CD14-positive monocyte (primary cell): ENCODE measurements at places on chromosomes 1 and 21.

DNA sequence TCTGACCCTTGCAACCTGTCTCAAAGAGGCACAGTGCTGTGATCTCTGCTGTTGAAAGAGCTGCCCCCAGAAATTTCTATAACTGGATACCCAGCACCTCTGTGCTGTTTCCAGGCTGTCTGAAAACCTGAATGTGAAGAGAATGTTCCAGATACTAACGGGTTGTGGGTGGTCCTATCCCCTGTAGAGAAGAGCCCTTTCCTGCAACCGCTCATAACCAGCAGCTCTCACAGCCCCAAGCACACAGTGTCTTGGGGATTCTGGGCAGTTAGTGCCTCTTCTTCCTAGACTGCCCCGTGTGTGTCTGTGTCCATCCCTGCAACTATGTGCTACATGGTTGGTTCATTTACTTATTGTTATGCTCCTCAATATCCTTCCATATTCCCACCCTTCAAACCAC is 104.5 kb downstream of the SUSD4 start:
- no peak for DNase-seq

DNA sequence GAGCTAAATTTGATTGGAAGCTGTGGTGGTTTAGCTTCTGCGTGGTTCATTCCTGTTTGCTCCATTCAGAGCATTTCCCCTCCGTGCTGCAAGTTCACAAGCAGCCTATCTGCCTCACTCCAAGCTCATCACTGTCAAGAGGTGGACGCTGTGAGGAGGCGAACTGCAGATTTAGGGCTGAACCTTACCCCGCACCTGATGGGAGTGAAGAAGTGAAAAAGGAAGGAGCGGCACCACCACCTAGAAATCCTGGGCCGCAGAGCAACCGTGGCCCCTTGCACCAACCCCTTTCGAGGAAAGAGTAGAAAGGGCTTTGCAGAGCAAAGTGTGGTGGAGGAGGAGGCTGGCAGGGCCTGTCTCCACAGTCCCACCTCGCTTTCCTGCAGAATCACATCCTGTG is 117.4 kb downstream of the IER5 start:
- DNase-seq, result no peak

- no peak for DNase-seq
Observed at GRCh38 chr1:207948536-207949250, 37.8 kb upstream of the CD34 start.

DNA sequence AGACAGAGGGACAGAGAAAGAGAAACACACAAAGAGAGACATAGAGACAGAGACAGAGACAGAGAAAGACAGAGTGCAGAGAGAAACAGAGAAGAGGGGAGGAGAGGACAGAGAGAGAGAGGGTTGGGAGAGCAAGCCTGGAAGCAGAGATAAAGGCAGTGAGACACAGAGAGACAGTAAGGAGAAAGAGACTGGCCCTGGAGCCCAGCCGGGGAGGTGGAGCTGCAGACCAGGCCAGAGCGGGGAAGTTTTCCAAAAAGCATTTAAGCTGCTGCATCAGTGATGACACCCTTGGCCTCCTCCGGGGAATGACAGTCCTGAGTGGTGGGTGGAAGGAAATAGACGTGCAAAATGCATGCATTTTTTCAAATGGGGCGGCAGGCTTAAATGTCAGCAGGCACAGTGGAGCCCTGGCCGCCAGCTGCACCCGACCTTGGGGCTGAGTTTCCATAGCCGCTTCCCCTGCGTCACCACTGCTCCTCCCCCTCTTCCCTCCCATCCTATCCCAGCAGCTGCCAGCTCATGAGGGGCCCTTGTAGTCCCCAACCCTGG is 95.4 kb upstream of the KLHDC7A start:
- no peak for DNase-seq

GRCh38 chr1:112239683-112240330 is 156.2 kb upstream of the CTTNBP2NL start:
- DNase-seq, result no peak

- DNase-seq, result no peak
Observed at GRCh38 chr1:235625340-235625739, 24.2 kb downstream of the GNG4 start.

- no peak for DNase-seq
Observed at GRCh38 chr1:69409731-69410456, 157.8 kb upstream of the LRRC7 start.

DNA sequence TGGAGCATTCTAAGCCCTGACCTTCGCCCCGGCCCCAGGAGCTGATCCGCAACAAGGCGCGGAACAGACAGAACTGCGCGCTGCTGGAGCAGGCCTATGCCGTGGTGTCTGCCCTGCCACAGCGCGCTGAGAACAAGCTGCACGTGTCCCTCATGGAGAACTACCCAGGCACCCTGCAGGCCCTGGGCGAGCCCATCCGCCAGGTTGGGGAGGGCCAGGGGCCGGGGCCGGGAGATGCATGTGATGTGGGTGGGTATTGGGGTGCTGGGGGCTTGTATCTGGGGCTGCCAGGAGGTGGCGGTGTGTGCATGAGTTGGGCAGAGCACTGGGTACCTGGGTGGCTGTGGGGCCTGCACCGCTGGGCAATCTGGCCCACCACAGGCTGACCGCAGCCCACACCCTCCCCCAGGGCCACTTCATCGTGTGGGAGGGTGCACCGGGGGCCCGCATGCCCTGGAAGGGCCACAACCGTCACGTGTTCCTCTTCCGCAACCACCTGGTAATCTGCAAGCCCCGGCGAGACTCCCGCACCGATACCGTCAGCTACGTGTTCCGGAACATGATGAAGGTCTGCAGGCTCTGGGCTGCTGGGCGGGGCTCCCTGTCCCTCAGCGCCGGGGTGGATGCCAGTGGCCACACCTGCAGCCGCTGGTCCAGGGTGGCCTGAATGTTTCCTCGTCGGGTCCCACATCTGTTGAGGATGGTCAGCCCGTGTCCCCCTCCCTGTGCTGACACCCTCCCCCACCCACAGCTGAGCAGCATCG is 65.8 kb downstream of the TRIM11 start:
- DNase-seq, result no peak

DNA sequence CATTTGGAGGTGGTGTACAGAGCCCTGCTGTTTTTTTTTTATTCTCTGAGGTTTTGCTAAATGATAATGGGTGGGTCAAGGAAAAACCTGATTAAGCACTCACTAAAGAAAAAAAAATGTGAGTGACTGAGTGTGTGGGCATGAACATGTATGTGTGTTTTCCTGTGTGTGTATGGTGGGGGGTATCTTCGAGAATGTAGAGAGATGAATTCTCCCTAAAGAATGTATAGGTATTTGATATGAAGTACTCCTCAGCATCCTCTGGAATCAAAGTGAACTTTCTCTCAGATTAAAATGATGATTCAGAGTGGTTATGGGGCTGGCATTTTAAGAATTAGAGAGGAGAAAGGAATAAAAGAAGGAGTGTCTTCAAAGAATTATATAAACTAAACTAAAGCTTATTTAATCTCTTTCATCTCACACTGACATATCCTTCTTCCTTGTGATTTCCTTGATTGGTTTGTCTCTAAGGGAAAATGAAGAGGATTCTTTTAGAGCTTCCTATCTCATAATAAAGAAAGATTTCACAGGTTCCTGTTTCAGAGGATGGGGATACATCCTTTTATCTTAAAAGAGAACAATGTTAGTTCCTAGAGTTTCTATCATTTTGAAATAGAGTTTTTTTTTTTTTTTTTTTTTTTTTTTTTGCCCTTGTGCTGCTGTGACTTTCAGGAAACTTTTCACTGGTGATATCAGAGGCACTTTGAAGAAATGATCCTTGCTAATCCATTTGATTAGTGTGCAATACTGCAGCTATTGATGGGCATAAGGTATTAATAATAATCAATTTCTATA is 23.9 kb downstream of the S1PR1 start:
- peak; percentile 23 for DNase-seq

DNA sequence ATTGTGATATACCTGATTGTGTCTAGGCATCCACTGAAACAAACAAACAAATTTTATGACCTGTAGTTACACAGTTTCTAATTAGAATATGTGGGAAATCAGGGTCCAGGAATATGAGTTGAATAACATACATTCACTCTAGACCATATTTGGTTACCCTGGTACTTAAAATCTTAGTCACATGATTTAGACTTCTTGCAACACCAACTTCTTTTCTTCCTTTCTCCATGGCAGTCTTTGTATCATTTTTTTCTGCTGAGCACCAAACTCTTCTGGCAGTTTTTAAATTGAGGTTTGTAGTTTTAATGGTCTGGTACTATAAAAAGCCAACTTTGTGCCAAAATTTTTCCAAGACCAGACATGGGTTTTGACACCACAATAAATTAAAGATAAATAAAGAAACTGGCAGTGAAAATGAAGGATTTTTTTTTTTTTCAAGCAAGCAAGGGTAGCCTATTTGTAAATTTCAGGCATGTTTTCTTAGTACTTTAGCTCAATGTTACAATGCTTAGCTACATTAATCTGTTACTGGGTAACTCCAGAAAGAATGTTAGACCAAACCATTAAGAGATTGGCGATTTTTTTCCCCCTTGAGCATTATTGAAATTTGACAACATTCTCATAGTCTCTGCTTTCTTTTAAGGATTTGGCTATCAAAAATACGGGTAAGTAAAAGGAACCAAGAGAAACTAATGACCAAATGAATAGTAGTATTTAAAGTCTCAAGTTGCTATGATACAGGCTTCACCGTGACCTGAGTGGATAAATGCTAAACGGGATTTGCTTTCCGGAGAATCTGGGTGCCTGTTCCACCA is 108.5 kb downstream of the NFIA start:
- DNase-seq, result no peak

DNA sequence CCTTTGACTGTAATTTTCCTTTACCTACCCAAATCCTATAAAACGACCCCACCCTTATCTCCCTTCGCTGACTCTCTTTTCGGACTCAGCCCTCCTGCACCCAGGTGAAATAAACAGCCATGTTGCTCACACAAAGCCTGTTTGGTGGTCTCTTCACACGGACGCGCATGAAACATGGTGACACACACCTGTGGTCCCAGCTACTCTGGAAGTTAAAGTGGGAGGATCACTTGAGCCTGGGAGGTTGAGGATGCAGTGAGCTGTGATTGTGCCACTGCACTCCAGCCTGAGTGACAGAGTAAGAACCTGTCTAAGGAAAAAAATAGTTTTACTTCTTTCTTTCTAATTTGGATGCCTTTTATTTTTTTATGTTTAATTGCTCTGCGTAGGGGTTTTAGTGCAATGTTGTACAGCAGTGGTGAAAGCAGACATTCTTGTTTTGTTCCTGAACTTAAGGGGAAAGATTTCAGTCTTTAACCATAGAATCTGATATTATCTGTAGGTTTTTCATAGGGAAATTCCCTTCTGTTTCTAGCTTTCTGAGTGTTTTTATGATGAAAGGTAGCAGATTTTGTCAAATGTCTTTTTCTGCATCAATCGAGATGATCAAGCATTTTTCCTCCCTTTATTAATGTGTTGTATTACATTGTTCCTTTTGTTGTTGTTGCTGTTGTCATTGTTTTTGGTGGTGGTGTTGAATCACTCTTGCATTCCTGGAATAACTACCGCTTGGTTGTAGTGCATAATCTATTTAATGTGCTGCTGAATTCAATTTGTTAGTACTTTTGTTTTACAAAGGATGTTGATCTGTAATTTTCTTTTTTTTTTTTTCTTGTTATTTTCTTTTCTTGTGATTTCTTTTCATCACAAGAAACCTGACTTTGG is 497.4 kb downstream of the DISC1 start:
- no peak for DNase-seq

GRCh38 chr1:222257027-222257426 is 290.9 kb downstream of the HHIPL2 start:
- no peak for DNase-seq

DNA sequence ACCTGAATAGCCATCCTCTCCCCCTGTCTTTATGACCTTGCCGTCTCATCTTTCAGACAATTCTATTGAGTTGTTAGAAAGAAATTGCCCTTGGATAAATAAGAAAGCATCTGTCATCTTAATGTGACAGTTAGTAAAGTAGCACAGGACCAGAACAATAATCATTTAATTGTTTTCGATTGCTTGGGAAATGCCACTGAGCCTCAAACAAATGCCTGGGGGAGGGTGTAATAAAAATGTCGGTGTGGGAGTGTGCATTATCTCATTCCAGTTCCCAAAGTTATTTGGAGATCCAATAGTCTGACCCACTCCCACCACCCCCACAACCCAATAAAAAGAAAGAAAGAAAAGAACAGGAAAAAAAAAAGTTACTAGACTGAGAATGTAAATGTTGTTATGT is 509.3 kb upstream of the LRRC7 start:
- DNase-seq, result no peak

DNA sequence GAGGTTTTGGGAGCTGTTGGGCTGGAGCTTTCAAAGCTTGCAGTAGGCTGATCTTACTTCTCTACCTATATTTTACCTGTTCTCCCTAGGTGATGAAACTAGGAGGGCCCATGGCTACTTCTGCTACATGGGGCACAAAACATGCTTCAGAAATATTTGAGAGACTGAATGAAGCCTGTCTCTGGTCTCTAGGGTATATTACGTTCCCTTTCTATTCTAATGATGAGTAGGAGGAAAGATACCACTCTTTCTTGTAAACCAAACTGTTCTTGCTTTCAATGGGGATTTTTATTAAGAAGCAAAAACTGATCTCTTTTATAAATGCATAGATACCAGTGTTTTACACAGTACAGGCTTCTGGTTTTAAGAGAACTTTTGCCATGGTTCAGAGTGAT is 103.1 kb downstream of the GALNT2 start:
- DNase-seq, result no peak

DNA sequence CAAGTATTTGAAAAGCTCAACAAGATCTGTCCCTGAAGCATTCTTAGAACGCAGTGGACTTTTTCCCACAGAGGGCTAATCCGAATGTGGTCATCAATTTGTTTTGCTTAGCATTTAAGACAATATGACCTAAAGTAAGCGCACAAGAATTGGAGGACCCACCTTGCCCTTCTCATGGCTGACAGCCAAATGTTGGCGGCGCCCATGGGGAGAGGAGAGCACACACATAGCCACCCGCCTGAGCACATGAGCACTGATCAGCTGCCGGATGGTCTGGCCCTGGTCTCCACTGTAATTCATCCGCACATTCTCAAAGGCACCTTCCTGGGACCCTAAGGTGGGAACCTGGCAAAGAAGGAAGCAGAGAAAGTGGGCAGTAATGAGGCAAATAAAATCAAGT is 52.4 kb downstream of the UBR4 start:
- no peak for DNase-seq
